ENCODE measurements at places on chromosomes 16 and 17.

DNA sequence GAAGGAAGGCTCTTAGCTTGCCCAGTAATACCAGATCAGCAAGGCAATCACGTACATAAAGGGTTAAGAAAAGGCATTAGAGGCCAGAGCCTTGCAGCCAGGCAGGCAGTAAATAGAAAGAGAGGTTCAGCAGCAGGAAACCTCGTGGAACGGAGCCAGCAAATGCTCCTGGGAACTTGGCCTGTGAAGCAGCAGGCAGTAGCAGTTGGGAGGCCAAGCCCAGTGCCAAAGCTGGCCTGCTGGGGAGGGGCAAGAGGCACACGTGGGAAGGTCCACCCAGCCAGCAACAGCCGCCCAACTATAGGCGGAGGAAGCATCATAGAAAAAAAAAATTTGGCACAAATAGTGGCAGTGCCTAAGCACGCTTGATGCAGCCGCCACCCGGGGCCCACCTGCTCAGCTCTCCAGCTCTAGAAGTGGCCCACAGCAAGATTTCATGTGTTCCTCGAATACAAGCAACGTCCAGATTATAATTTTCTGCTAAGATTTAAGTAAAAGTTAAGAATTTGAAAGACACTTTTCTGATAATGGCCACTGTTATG, 2339.5 kb downstream of the TP53TG3F start:
- no peak for DNase-seq

GRCh38 chr17:77497578-77497934, 356.8 kb downstream of the SEC14L1 start:
- DNase-seq = no peak

GRCh38 chr17:64786337-64786736, 124.2 kb upstream of the SMURF2 start:
- DNase-seq = peak; percentile 24

DNA sequence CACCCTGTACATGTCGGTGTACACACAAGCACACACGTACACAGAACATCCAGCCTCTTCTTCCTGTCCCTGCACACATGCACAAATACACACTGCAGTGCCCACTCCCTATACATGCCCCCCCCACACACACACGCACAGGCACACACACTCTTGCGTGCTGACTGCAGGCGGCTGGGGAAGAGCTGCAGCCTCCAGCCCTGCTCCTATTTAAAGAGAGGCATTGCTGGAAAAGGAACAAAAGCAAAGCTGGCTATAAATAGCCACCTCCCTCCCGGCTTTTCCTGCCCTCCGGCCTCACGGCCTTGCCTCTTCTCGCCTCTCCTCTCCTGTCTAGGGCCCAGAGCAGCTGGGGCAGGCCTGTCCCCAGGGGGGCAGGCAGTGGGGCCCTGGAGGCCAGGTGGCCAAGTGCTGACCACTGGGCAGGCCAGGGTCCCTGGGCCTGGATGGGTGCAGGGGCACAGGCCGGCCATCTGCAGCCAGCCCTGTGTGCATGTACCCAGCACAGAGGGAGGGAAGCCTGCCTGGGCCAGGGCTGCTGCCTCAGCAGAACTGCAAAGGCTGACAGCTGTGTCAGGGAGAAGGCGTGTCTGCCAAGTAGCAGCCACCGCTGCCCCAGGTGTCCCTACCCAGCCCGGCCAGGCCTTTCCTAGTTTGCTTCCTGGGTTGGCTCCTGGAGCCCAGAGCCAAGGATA, 25.4 kb downstream of the RTN4RL1 start:
- DNase-seq = no peak

DNA sequence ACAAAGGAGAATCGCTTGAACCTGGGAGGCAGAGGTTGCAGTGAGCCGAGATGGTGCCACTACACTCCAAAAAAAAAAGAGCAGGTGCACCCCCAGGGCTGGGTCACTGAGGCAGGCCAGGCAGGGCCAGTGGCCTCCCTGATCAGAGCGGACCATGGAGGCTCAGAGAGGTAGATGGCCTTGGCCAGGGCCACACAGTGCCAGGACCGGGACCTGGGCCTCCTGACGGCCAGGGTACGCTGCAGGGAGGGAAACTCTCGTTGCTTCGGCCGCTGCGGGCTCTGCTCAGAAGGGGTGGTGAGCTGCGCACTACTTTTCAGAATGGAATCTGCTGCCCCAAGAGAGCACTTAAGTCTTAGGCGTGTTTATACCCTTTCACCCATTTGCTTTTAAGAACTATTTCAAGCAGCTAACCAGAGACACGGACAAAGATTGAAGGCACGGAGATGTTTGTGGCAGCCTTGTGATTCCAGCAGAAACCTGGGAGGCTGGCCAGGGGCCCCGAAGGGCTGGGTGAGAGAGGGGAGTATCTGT, 17.1 kb downstream of the MYO1C start:
- DNase-seq = no peak

DNA sequence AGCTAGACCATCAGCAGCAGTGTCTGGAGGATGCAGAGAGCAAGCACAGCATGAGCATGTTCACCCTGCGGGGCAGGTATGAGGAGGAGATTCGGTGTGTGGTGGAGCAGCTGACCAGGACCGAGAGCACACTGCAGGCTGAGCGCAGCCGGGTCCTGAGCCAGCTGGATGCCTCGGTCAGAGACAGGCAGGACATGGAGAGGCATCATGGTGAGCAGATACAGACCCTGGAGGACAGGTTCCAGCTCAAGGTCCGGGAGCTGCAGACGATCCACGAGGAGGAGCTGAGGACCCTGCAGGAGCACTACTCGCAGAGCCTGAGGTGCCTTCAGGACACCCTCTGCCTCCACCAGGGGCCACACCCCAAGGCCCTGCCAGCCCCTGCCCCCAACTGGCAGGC, 38.8 kb downstream of the PLD6 start:
- no peak for DNase-seq

DNA sequence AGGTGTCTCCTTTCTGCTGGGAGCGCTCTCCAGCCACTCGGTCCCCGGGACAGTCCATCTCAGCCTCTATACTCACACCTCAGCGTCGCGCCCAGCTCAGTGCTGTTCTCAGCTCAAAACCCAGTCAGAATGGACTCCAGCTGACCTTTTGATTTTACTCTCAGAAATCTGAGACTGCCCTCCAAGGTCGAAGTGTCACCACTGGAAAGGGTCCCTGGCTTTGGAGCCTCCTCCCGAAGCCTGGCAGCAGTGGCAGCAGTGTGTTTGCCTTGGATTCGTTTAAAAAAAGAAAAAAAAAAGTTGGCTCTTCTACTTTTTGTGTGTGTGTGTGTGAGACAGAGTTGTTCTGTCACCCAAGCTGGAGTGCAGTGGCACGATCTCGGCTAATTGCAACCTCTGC, 10.4 kb downstream of the KLHL36 start:
- no peak for DNase-seq

DNA sequence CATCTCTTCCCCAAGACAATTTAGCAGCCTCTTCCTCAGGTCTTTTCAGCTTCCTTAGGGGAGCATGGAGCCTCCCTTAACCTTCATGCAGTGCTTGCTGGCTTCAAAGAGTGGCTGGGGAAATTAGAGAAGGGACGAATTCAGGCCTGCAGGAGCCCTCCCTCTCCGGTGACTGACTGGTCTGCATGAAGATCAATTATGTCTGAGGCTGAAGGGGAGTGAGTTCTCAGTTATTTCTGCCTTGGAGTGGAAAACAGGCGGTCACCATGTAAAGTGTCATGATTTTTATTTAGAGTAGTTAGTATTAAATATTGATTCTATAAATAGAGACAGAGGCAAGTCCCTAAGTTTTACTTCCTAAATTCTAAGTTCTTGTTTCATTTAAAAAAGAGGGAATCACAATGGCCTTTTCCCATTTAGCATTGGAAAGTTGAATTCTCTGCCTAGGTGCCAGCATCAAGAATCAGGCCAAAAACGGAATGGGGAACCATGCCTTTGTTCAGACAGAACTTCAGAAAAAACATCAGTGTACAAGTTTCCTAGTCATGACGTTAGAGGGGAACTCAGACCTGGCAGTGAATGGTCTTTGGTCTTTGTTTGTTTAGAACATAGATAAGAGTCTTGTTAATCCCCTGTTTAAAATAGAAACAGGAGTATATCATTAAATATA, 4.4 kb downstream of the GABARAPL2 start:
- DNase-seq = no peak

DNA sequence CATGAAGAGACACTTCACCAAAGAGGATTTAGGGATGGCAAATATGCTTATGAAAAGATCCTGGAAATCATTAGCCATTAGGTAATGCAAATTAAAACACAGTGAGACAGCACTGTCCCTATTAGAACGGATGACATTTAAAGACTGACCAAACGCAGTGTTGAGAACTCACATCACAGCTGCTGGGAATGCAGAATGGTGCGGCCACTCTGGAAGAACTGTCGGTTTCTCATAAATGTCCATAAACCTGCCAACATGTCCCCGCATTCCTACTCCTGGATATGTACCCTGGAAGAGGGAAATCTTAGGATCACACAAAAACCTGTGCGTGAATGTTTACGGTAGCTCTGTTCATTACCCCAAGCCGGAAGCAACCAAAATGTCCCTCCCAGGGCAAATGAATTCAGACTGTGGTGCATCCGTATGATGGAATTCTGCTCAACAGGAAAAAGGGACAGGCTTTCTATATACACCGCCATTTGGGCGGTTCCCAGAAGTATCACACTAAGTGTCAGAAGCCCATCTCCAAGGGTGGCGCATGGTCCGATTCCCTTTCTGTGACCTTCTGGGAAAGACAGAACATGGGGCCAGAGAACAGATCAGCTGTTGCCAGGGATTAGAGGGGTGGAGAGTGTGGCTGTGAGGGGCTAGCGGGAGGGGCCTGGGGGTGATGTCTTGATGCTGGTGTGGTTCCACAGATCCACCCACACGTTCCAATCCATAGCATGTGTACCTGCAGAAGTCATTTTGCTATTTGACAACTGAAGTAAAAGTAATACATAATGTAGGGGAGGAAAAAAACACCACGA, 197.2 kb upstream of the CHMP6 start:
- no peak for DNase-seq

GRCh38 chr16:52466994-52467393, 79.9 kb downstream of the TOX3 start:
- no peak for DNase-seq

DNA sequence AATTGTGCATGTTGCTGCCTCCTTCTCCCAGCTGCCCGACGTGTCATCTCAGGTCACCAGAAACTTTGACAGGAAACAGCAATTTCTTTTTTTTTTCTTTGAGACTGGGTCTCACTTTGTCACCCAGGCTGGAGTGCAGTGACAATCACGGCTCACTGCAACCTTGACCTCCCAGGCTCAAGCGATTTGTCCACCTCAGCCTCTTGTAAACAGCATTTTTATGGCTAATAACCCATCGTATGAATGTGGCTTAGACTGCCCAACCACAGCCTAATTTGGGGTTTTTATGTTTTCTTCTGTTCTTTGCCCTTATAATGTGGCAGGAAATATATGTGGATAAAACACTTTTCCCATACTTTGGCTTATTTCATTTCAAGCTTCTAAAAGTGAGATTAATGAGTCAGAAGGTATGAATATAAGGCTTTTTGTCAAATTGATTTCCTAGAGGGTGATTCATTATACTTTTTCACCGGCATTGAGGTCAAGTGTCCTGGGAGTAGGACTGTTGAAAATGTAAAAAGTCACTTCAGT, 31.0 kb upstream of the SLC5A10 start:
- no peak for DNase-seq

DNA sequence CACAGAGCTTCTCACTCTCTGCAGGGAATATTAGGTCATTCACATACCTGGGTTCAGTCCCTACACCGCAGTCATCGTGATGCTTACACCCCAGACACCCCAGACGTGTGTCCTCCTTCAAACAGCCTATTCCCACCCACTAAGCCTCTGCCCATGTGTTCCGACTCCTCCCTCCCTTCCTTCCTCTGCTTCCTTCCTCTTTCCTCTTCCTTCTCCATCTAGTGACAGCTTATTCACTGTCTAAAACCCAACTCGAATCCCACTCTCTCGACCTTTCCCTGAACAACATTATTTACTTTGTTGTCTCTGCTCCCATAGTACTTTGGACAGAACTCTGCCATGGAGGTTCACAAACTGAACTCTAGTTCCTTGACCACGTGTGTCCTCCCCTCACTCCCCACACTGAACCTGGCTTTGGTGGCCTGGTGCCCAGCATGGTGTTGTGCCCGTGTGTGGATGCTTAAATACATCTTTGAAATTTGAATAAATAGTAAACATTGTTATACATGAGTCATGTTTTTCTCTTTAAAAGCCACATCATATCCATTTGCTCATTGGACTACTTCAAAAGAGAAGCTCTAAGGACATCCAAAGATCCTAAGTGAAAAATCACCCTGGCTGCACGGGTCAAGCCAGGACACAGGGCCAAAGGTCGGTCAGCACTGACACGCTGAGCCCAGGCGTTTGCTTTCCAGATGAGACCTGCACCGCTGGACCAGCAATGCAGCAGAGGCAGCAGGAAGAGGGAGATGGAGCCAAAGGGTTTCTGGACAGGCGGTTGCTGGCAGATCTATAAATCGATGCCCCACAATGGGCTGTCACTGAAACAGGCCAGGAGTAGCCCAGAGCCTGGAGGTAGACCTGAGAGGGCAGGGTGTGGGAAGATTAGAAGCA, 14.1 kb upstream of the G6PC1 start:
- DNase-seq = no peak

DNA sequence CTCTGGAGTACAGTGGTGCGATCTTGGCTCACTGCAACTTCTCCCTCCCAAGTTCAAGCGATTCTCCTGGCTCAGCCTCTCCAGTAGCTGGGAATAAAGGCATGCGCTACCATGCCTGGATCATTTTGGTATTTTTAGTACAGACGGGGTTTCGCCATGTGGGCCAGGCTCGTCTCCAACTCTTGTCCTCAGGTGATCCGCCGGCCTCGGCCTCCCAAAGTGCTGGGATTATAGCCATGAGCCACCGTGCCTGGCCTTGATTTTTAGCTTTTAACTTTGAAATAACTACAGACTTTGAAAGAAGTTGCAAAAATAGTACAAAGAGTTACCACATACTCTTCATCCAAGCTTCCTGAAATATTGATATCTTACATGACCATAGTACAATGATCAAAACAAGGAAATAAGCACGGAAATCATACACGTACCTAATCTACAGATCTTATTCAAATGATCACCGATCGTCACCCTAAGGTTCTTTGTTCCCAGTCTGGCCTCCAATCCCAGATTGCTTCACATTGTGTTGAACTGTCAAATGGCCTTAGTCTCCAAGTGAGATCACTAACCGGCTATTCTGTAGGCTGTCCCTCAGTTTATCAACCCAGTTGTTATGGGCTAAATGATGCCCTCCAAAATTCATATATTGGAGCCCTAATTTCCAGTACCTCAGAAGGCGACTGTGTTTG, 18.4 kb downstream of the NPIPA1 start:
- no peak for DNase-seq

DNA sequence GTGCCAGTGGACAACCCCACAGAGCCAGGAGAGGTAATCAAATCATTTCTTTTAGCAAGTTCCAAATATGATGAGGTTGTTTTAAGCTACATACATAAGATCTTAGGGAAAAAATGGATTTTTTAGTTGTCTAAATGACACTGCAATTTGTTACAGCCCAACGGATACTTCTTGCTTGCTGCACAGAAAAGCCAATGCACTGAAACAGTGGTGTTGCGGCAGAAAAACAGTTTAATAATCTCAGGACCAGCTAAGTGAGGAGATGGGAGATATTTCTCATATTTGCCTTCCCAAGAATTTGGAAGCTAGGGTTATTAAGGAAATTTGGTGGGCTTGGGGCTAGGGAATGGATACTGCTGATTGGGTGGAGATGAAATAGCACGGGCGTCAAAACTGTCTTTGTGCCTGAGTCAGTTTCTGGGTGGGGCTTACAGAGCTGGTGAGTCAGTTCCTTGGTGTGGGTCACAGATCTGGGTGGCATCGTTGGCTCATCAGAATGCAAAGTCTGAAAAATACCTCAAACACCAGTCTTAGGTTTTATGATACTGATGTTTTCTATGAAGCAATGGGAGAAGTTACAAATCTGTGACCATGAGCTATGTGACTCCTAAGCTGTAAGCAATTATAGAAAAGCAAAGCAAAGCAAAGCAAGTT, 255.4 kb downstream of the IRX3 start:
- DNase-seq = peak; percentile 63

GRCh38 chr17:36600465-36600864, 918 bp upstream of the MRM1 start:
- no peak for DNase-seq

All from NCI-H226 (cell line).